HFF-Myc (cell line): ENCODE measurements at places on chromosomes 4 and X.

GRCh38 chr4:56080384-56080783 lies 131.6 kb downstream of the CEP135 start:
- no peak for DNase-seq

DNA sequence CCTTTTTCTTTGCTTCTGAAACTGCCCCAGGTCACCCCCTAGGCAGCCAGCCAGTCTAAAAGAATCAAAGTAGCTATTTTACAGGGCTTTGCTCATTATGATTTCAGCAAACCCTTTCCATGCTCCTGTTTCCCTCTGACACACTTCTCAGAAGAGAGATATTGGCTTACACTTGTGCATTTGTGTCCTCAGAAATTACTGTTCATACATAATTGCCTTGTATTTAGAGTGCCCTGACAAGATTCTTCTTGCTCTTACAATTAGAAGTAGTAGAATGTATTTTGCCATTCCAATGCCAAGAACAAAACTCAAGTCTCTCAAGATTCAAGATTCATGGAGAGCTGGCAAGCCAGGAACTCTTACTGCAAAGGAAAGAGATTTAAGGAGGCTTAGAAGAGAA lies 531.0 kb upstream of the ZFP42 start:
- DNase-seq: no peak

- peak; percentile 2 for DNase-seq
Measured at GRCh38 chrX:69503782-69504625, at the start of gene NALF2. NALF2 (plus strand) TSS chrX:69504326; CDS start chrX:69505283, 957 bp downstream.

DNA sequence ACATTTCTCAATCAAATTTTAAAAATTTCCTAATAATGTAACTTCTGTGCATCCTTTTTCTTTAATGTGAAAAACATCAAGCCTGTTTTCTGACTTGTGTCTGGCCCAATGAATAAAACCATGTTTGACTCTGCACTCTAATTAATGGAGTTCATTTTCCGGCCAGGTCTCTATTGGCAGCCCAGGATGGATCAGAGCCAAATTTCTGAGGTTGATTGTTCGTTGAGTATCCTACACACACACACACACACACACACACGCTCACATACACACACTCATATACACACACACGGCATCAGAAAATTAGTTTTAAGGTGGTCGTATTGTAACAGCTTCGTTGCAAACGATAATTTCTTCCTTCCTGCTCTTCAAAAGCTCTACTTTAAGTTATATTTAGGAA lies 28.9 kb upstream of the TLL1 start:
- no peak for DNase-seq

GRCh38 chr4:182768838-182769237 lies 148.3 kb downstream of the DCTD start:
- no peak for DNase-seq

GRCh38 chrX:25034889-25035288 lies 19.1 kb upstream of the ARX start:
- no peak for DNase-seq

DNA sequence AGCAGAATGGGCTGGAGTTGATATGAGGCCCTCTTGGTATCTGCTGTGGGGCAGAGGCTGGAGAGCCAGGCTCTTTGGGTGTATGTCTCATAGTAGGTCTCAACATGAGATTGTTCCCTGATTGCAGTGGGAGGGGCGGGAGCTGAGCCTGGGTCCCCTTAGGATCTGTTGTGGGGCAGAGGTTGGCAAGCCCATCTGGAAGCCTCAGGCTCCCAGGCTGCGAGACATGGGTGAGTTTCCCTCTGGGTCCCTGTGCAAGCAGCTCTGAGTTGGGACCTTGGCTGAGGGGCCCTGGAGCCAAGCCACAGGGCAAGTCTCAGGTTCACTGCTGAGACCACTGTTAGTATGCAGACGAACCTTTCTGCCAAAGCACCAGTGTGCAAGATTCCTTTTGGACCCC lies 201.9 kb downstream of the ARHGAP10 start:
- DNase-seq: no peak

- no peak for DNase-seq
Measured at GRCh38 chrX:125205133-125205917, 114.3 kb upstream of the TEX13C start.

- no peak for DNase-seq
Measured at GRCh38 chrX:84475101-84475500, 27.2 kb downstream of the HDX start.

DNA sequence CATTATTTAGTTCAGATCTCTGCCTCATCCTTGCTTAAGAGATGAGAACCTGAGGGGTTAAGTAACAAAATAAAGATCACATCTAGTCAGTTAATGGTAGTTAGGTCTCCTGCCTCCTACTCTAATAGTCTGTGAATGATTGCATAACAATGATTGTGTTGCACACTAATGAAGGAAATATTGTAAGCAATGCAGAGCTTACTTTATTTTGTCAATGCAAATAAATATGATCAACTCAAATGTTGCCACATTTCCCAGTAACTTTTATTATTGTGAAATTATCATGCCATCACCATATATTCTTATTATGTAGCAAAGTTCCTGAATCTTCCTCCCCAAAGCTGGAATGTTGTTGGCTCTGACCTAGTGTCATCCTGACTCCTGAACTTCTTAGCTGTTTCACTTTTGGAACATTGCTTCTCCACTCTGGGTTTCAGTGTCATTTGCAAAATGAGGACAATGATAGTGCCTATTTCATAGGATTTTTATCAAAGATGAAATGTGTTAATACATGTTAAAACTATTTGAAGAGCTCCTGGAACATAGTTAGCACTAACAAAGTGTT lies 17.0 kb upstream of the GABRA4 start:
- DNase-seq: no peak

GRCh38 chr4:8707045-8707781 lies 114.6 kb downstream of the CPZ start:
- DNase-seq: no peak

GRCh38 chrX:132257116-132257515 lies 37.9 kb upstream of the RAP2C start:
- DNase-seq: no peak

- DNase-seq: no peak
Measured at GRCh38 chrX:118286066-118286762, 59.7 kb upstream of the WDR44 start.

GRCh38 chr4:174526731-174527130 lies 4.4 kb upstream of the HPGD start:
- no peak for DNase-seq

DNA sequence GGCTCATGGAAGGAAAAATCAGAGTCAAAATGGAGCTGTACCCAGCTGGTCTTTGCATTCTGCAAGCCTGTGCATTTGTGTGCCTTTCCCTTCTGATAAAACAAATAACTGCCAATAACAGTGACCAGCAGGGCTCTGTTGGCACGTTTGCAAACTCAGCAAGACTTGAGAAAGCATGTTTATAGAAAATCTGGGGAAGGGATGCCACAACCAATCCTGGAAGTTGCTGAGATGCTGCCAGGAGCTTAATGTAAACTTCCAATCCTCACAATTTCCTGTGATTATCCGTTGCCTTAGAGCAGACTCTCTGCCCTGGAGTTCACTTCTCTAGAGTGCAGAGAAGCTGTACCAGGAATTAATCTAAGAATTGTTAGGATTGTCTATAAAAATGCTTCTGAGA lies 6.9 kb upstream of the ANXA3 start:
- DNase-seq: no peak

GRCh38 chr4:54218736-54219135 lies 10.4 kb upstream of the PDGFRA start:
- no peak for DNase-seq

- no peak for DNase-seq
Measured at GRCh38 chrX:49153467-49153866, 9.1 kb upstream of the MAGIX start.

DNA sequence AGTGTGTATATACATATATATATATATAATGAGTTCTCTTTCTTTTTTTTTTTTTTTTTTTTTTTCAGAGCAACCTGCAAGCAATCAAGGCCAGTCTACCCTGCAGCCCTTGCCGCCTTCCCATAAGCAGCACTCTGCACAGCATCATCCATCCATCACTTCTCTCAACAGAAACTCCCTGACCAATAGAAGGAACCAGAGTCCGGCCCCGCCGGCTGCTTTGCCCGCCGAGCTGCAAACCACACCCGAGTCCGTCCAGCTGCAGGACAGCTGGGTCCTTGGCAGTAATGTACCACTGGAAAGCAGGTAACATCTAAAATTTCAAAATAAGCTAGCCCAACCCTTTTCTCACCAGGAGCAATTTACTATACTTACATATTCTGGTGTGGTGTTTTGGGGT lies 316.3 kb downstream of the DCTD start:
- DNase-seq: no peak

DNA sequence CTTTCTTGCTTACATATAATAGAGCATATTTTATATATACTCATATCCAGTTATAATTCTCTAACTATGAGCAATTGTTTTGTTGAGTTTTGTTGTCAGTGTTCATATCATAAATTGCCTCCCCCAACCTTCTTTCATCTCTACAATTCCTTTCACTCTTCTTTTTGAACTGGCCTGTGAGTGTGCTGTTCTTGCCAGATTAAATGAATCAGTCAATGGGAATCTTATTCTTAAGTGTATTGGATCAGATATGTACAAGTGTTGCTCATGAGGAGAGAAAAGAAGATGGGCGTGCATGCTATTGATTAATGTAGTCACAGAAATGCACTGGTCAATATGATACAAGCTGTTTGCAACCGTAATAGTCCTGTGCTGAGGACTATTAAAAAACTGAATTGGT lies 728.1 kb upstream of the MAGEB2 start:
- DNase-seq: no peak

DNA sequence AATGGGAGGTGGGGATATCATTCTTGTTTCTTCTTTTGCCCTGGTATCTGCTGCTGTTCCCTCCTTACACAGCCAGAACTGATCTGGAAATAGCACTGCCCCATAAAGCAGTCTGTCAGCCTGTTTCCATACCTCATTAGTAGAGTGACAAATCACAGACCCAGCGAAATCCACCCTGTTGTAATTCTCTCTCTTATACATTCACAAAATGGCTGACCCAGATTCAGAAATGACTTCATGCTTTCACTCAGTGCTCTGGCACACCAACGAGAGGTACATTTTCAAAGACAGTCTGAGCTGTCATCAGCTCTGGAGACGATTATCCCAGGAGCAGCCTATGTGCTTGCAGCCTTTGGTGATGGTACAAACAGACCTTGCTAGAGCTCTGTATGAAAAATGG lies 164.6 kb downstream of the AFF2 start:
- no peak for DNase-seq

GRCh38 chrX:92247076-92247475 lies 467.9 kb downstream of the PCDH11X start:
- DNase-seq: no peak

DNA sequence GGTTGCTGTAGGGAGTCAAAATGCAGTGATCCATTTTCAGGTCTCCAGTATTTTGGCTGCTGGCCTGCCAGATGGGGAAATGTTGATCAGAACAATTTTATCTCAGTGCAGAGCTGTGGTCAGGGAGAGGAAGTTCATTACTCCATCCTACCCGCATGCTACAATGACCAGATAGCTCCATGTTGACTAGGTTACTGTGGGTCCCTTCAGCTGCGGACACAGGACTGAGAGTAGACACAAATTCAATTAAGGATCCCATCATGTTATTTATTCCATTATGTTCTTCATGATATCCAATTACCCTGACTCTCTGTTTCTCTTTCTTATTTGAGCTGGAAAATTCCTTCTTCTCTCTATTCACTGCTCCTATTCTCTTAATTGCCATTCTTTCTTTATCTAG lies 16.3 kb downstream of the SYNPO2 start:
- DNase-seq: no peak

GRCh38 chr4:48051078-48051477 lies 34.5 kb downstream of the NIPAL1 start:
- no peak for DNase-seq

DNA sequence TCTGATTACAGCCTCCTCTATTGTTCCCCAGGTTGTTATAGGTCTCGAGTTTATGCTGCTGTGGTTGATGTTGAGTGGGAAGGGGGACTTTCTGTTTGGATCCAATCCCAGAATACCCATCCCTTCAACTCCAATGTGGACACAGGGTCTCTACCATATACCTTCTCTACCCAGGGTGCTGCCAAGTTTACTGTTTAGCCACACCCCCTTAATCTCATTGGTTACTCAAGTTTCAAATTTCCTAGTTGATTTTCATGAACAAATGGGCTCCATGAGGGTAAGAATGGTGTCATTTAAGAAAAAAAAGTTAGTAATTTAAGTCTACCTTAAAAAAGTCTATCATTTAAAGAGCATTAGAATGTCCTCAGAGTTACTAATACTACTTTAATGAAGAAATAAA lies 3.6 kb upstream of the SPP1 start:
- no peak for DNase-seq

- DNase-seq: no peak
Measured at GRCh38 chrX:152831391-152831790, 528 bp downstream of the NSDHL start.

GRCh38 chr4:25007598-25007997 lies 23.1 kb downstream of the LGI2 start:
- no peak for DNase-seq

DNA sequence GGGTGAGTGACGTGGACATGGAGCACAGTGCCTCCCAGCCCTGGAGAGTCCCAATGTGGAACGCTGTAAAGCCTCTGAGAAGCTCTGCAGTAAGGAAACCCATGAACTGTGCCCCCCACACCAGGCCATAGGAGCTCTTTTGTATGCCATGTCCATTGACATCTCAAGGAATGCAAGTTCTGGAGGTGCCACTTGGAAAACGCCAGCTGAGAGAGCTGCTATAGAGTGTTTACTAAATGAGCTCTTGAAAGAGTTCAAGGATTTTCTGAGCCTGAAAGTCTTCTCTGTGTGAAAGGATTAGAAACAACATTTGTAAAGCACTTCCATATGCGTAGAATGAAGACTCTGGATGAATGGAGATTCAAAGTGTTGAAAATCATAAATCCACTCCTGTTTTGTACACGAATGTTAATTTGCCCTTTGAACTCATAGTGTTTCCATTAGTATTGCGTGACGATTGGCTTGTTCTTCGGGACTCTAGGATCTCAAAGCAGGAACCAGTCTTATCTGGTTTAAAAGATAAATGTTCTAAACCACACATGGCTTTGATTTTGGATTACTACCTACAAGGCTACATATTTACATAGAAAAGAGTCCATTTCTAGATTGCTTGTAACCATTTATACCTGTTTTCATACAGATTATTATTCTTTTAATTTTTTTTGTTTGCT lies 41.8 kb upstream of the STOX2 start:
- DNase-seq: no peak

- no peak for DNase-seq
Measured at GRCh38 chr4:4457803-4458553, 71.1 kb downstream of the NSG1 start.

DNA sequence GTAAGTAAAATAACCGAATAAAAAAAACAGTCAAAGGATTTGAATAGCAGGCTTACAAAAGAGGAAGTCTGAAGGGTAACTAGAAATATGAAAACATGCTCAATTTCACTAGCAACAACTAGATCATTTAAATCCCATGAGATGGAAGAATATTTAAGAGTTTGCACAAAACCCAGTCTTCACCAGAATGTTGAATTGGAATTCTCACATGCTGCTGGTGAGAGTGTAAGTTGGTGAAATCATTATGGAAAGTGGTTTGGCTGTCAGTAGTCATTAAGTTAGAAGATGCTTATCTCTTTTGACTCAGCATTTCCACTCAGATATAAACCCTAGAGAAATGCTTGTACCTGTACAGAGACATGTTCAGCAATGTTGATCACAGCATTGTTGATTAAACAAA lies 110.1 kb downstream of the PGRMC2 start:
- DNase-seq: no peak
